OCI-M1 (cell line): ENCODE measurements at places on chromosomes 5 and 9.
A peak's percentile ranks its signal among the peaks of the same experiment; 100 is the strongest.

GRCh38 chr9:109401169-109401989 is 80.5 kb upstream of the EPB41L4B start:
- peak; percentile 79 for DNase-seq

DNA sequence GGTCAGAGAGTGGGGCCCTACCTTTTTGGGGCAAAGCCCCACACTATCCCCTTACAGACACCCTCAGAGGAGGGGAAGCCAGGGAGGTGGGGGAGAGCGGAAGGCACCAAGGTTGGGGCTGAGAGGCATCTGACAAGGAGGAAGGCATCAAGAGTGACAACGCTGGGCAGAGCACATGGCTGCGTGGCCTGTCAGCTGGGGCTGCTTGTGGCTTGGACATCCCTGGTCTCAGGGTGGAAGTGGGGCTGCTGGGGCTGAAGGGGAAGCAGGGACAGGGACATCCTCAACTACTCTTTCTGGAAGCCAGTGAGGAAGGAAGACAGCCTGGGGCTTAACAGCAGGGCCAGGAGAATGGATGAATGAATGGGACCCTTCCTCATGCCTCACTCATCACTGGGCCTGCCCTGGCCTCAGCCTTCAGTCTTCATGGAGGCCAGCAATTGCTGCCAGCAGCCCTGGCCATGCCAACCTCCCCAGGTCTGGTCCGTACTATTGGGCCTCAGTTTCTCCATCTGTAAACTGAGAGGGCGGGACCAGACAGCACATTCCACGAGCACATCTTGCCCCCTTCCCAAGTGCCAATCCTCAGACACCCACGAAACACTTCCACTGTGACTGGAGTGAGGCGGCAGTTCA is 993 bp upstream of the RALGDS start:
- peak; percentile 60 for DNase-seq

DNA sequence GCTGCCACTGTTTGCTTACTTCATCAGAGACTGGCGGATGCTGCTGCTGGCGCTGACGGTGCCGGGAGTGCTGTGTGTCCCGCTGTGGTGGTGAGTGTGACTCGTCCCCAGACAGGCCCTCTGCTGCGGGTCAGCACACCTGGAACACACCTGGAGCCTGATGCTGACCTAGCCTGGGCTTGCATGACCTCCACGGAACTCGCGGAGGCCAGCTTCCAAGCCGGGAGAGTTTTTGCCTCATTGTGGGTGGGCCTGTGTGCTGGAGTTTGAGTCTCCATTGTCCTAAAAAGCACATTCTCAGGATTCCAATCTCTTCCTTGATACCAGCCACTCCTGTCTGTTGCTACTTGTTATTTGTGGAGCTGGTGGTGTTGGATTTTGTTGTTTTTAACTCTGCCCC is 28.1 kb downstream of the SLC22A4 start:
- no peak for DNase-seq

GRCh38 chr5:176610435-176610773 is 448 bp upstream of the GPRIN1 start:
- no peak for DNase-seq

- DNase-seq: no peak
Measured at GRCh38 chr5:135036405-135036804, 2.4 kb upstream of the PITX1 start.

DNA sequence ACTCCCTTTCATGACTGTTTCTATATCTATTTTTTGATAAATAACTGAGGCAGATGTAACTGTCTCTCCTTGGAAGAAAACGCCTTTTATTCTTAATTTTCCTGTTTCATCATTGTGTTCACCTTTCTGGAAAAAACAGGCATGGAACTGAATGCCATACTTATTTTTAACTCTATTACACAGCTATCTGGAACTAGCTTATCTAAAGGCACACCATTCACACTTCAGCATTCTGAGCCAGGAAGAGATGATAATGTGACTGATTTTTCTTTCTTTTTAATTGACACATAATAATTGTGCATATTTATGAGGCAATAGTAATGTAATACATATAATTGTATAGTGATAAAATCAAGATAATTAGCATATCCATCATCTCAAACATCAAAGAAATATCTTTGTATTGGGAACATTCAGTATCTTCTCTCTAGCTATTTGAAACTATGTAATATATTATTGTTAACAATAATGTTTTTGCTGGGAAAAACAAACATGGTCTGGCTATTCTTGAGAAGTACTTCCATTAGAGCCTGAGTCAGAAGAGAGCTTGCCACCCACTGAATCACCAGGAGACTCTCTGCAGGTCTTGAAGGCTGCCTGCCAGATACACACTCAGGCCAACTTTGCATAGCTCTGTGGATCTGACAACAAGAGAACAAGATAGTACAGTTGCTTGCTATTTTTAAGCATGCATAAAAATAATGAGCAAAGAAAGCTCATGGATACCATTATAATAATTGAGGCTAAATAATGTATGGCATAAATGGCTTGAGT is 501.0 kb upstream of the EDIL3 start:
- DNase-seq: no peak

DNA sequence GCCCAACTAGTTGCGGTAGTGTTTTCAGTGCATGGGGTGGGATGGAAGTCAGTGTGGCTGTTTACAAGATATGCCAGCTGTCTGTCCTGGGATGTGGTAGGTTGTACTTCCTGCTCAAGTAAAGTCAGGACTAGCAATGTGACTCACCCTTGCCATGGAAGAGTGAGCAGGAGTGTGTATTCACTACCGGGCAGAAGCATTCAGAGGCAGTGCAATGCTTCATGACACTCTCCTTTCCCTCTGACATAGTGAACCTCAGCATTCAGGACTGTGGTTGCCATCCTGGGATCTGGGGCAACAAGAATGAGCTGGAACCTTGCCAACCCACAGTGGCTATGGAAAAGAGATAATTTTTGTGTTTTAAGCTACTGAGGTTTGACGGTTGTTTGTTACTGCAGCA is 68.9 kb downstream of the BOD1 start:
- DNase-seq: no peak

- DNase-seq: peak; percentile 75
Measured at GRCh38 chr5:56900858-56901578, 8.4 kb upstream of the SETD9 start.

- DNase-seq: peak; percentile 59
Measured at GRCh38 chr5:34957857-34958690, 28.7 kb downstream of the DNAJC21 start.

DNA sequence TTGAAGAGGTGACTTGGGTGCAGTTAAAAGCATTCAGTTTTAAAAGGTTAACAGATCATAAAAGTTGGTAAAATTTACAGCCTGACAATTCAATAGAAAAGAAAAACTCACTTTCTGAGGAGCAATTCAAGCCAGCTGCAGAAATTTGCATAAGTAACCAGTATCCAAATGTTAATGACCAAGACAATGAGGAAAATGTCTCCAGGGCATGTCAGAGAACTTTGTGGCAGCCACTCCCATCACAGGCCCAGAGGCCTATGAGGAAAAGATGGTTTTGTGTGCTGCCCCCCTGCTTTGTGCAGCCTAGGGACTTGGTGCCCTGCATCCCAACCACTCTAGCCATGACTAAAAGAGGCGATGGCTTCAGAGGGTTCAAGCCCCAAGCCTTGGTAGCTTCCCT is 1406.5 kb upstream of the ACO1 start:
- DNase-seq: no peak

- DNase-seq: no peak
Measured at GRCh38 chr5:139451878-139452660, 10.5 kb downstream of the ECSCR start.

DNA sequence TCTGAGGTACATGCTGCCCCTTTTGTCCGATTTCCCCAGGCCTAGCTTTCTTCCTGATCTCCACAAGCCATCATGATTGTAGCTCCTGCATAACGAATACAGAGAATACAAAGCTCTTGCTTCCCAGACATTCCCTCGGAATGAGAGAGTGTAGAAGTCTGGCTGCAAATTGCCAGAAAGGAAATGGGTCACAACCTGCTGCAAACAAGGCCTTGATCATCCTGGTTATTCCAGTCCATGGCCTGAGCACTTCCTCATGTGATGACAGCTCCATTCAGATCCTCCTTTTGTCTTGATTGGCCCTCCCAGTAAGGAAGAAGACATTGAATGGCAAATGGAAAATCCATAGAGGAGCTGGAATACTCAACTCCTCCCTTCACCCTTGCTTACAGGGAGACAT is 136.0 kb upstream of the ADRA1B start:
- no peak for DNase-seq

DNA sequence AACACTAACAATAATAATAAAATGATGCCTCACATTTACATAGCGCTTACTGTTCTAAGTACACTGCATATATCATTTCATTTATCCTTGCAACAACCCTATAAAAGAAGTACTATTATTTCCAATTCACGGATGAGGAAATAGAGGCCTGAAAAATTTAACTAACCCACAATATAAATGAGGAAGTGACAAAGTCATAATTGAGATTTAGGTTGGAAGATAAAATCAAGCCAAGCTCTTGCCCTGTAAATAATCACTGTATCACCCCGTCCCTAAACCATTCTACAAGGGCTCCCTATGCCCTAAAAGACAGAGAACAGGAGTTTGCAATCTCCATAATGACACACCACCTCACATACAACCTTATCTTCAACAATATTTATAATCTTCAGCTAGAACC is 49.6 kb downstream of the STRBP start:
- DNase-seq: no peak

- DNase-seq: no peak
Measured at GRCh38 chr5:148393390-148393741, 9.6 kb downstream of the FBXO38 start.

GRCh38 chr5:119074419-119074818 is 3.5 kb downstream of the DMXL1 start:
- DNase-seq: peak; percentile 0

DNA sequence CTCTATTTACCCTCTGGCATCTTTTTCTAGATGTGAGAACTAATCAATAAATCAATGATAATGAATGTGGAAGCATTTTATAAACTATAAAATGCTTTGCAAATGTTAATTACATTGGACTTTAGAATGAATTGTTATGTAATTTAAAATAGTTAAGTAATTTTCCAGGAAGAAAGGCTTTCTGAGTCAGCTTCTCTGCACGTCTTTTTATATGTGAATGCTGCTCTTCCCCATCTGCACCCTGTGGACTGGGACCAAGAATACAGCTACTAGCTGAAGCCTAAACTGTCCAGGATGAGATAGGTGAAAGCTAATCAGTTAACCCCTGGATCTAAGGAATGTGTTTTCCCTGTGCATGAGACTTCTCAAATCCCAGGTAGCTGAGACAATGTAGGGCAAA is 292.9 kb downstream of the NR3C1 start:
- no peak for DNase-seq

- DNase-seq: no peak
Measured at GRCh38 chr9:127503379-127503921, 52.1 kb downstream of the LRSAM1 start.

- no peak for DNase-seq
Measured at GRCh38 chr5:176822041-176822792, 11.9 kb downstream of the UNC5A start.

- DNase-seq: no peak
Measured at GRCh38 chr9:117672369-117672768, 31.8 kb upstream of the TLR4 start.

DNA sequence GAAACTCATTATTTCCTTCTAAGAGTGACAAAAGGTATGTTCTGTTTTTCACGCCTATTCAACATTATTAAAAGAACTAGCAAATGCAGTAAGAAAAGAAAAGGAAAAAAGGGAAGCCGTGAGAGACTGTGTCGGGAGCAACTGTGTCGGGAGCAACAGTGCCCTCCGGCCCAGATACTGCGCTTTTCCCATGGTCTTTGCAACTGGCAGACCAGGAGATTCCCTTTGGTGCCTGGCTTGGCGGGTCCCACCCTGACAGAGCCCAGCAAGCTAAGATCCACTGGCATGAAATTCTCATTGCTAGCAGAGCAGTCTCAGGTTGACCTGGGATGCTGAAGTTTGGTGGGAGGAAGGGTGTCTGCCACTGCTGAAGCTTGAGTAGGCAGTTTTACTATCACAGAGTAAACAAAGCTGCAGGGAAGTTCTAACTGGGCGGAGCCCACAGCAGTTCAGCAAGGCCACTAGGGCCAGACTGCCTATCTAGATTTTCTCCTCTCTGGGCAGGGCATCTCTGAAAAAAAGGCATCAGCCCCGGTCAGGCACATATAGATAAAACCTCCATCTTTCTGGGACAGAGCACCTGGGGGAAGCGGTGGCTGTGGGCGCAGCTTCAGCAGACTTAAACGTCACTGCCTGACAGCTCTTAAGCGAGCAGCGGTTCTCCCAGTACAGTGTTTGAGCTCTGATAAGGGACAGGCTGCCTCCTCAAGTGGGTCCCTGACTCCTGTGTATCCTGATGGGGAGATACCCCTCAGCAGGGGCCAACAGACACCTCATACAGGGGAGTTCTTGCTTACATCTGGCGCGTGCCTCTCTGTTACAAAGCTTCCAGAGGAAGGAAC is 1237.4 kb upstream of the CDH18 start:
- DNase-seq: peak; percentile 53

- no peak for DNase-seq
Measured at GRCh38 chr9:113599646-113600022, 136.1 kb downstream of the RGS3 start.

DNA sequence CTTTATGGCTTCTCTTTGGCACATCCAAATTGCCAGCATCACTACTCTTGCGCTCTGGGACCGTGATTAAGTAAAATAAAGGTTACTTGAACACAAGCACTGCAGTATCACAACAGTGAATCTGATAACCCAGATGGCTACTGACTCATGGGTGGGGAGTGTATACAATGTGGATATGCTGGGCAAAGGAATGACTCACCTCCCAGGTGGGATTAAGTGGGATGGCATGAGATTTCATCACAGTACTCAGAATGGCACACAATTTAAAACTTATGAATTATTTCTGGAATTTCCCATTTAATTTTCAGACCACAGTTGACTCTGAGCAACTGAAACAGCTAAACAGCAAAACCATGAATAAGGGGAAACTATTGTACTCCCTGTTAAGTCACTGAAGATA is 4.3 kb downstream of the GFM2 start:
- no peak for DNase-seq

GRCh38 chr5:10262995-10263394 is 12.9 kb downstream of the CCT5 start:
- no peak for DNase-seq

GRCh38 chr5:177096162-177097015 is 9.7 kb downstream of the FGFR4 start:
- DNase-seq: no peak

GRCh38 chr5:15850536-15850935 is 329.1 kb downstream of the MARCHF11 start:
- DNase-seq: no peak

DNA sequence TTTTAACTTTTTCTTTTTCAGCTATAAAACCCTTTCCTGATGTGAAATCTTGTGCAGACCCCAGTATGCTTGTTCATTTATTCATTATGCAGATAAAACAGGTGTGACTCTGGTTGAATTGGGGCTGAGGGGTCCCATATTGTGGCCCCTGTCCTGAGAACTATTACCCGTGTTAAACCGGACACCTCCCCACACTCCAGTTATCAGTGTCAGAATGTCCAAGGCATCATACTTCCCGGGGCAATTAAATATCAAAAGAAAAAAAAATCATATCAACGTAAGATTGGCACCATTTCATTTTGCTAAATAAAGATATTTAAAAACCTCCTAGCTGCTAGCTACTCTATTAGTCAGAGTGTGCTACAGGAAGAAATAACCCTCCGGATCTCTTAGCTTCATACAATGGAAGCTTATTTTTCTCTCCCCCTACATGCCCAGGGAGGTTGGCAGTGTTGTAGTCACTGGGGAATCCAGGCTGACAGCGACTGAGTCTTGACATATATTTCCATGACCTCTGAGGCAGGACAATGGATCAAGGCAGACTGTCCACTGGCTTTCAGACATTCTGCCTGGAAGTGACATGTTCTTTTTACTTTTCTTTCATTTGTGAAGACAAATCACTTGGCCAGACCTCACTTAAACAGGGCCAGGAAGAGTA is 170.0 kb downstream of the SEC61B start:
- DNase-seq: no peak

GRCh38 chr9:18776836-18777820 is 255.9 kb downstream of the SAXO1 start:
- DNase-seq: no peak
